ENCODE measurements at places on chromosomes 5 and 9.

DNA sequence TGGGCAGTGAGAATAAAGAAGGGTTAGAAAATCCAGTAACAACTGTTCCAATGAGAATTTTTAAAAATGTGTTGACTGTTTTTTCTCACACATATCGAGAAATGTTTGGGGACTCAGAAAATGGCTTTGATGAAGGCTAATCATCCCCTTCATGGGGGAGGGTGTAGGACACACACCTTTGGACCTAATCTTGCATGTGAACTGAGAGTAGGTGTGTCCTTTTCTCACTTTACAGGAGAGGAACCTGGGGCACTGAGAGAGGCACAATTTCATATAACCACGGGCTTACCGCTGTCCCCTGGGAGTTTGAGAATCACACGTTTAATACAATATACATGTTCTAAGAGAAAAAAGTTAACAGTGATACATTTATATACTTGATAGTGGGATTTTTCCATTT lies 17.3 kb downstream of the FRRS1L start:
- DNase-seq = no peak

- DNase-seq = no peak
These were observed 23.6 kb upstream of the ANXA2R start for GRCh38 chr5:43063721-43064171.

GRCh38 chr9:89278997-89279739 lies 31.8 kb upstream of the CKS2 start:
- DNase-seq = no peak

DNA sequence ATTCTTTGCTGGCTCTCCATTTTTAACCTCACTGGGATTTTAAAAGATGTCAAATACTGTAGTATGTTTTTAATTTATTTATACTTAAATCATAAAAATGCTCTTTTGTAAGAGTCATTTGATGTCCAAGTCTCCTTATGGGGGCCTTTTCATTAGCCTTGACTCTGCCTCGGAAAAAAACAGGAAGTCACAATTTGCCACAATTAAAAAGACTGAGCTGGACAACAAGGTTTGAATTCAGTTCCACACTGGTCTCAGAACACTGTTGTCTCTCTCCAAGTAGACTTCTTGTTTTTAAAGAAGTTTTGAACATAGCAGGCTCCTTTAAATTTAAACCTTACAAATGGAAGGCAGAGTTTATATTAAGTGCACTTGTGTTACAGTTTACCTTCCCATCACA lies 444.2 kb downstream of the ACTL7B start:
- DNase-seq = no peak

GRCh38 chr5:45694971-45695803 lies 993 bp downstream of the HCN1 start:
- DNase-seq = no peak

- no peak for DNase-seq
These were observed 129.1 kb upstream of the TRIM32 start for GRCh38 chr9:116558035-116558434.
